Activated CD8-positive, alpha-beta memory T cell treated with anti-CD3 and anti-CD28 coated beads for 1 hour (primary cell): ENCODE measurements at places on chromosomes 13 and 19.
A peak's percentile ranks its signal among the peaks of the same experiment; 100 is the strongest.

GRCh38 chr13:111413407-111414187, 93.2 kb downstream of the TEX29 start:
- DNase-seq, result no peak

GRCh38 chr19:35955881-35956634, 19.9 kb downstream of the LRFN3 start:
- DNase-seq, result no peak

DNA sequence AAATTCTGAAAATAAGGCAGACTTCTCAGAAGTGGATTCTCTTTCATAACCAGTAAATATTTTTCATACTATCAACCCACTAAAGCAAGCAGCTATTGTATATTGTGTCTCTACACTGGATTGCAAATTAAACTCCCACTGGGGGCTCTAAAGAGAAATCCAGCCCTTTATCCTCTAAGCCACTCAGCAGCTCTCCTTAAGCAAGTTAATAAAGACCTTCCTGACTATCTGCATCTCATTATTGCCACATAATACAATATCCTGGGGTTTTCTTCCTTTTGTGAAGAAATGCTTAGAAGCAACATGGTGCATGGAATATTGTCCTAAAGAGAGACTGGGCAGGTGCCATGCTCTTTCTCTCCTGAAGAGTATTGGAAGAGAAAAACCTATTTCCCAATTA, 521.3 kb downstream of the MYO16 start:
- DNase-seq, result no peak

DNA sequence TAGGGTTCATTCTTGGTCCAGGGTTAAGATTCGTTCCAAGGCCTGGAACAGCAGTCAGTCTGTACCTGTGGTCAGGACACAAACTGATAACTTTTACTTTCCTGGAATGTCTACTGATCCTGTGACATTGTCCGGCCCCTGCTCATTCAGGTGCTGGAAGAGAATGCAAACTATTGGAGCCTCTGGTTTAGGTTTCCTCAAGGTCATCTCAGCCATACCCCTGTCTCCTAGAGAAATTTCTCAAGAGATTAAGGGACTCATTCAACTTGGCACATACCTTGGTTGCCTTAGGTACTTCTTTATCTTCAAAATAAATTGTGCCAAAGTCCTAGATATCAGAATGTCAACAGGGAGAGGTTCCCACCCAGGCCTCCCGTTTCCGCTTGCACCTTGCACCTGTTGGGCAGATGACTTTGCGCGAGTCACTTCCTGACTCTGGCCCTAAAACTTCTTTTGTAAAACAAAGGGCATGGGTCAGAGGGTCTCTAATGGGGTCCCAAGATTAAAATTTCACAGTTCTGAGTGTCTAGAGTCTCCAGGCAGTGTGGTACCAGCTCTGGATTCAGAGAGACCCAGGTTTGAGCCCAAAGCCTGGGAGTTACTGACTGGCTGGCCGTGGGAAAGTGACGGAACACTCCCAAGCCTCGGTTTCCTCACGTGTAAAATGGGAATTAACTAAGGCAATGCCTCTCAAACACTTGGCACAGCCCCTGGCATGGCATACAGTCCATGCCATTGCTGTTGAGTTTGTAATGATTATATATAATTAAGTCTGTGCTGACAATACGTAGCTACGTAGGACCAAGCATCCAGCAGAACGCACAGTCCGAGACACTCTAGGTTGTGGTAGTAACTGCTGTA, 25.8 kb upstream of the CYP2S1 start:
- no peak for DNase-seq

GRCh38 chr19:2164020-2164998, 576 bp downstream of the DOT1L start:
- no peak for DNase-seq

DNA sequence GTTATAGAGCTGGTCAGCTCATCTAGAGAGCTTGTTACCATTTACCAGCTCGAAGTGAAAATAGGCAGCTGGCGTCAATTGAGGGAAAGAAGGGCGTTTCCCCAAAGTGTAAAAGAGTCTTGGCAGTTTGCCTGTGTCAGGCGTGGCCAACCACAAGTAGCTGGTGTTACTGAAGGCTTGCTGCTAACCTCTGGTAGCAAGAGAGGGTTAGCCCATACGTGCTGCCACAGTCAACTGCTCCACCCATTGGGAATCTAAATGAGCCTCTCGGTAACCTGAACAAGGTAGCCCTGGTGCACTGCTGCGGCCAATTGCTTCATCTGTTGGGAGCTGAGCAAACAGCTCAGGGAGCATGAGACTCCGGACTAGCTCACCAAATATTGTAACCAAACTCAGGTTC, 314.9 kb upstream of the SLITRK5 start:
- no peak for DNase-seq

DNA sequence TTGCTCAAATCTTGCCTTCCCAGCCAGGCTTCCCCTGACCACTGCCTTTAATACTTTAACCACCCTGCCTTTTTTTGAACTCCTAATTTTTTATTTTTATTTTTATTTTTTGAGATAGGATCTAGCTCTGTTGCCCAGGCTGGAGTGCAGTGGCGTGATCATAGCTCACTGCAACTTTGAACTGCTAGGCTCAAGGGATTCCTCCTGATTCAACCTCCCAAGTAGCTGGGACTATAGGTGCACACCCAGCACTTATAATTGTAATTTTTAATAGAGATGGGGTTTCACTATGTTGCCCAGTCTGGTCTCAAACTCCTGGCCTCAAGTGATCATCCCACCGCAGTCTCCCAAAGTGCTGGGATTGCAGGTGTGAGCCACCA, 21.7 kb upstream of the FBXO27 start:
- DNase-seq, result no peak

DNA sequence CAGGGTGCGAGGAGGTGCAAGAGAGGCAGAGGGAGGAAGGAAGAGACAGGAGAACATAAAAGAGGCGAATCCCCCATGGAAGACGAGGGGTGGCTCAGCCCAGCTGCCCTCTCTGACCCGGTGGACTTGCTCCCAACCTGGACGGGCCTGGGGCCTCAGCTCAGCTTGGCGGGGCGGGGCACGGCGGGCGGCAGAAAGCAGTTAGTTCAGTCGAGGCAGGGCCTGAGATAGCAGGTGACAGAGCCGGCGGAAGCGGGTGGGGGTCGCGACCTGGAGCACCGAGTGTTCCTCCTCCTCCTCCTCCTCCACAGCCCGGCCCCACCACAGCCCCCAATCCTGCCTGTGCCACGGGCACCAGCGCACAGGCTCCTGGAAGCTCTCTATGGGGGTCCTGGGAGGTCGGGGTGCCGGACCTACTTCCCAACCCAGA, 7.0 kb upstream of the CACTIN start:
- DNase-seq, result no peak

DNA sequence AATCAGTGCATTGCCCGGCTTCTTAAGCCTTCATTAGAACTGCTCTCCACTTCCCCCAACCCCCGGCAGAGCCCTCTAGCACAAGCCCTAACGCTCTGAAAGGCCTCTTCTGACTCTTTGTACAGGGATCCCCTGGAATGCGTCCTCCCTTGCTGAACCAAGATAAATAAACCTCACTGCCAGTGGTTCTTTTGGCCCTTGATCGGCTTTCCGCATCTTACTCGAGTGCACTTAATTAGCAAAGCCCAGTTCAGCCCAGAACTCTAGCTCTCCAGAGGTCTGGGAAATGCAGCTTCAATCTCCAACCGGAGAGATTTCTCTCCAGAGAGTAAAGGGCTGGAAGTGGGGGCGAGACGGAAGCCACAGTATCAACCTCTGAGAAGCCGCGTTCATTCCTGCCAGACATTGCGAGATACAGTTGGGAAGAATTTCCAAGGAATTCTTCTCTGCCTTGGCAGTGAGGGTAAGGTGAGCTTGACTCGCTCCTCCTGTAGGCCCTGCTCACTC, 8.7 kb upstream of the ZNF444 start:
- DNase-seq, result no peak

- DNase-seq, result no peak
Observed at GRCh38 chr19:32166238-32166637, 179.2 kb upstream of the ZNF507 start.

GRCh38 chr13:78309497-78310180, 293.7 kb downstream of the POU4F1 start:
- no peak for DNase-seq

DNA sequence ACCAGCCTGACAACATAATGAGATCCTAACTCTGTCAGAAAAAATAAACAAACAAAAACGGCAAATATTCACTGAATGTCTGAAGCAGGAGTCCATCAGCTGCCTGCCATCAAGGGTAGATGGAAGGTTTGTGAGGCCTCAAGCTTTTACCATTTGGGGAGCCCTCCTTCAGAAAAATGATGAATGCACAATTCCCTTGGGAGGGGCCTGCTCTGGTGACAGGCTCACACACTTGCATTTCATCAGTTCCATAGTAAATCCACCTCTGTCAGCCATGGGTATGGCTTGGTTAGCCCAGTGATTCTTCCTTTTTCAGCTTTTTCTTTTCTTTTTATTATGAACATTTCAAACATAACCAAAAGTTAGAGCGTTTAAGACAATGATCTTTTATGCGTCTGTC, 26.3 kb upstream of the KATNAL1 start:
- no peak for DNase-seq

GRCh38 chr13:67554286-67554685, 324.1 kb upstream of the PCDH9 start:
- no peak for DNase-seq

- no peak for DNase-seq
Observed at GRCh38 chr19:41870401-41870873, 6.6 kb upstream of the CD79A start.

GRCh38 chr13:24097064-24097463, 63.5 kb upstream of the SPATA13 start:
- no peak for DNase-seq

DNA sequence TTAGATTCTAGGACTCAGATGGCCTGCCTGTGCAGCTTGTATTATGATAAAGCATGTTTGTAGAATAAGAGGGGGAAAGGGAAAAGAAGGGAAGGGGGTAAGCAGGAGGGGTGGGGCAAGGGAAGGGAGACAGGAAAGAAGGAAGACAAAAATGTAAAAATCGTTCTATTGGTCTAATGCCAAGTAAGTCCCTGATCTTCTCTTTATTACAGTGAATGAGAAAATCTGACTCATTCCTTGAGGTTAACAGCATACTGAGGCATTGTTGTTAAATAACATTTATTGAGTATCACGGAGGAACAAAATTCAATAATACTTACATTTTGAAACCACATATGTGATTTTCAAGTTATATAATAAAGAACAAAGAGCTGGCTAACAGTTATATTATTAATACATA, 1534.7 kb downstream of the OLFM4 start:
- no peak for DNase-seq

- DNase-seq, result no peak
Observed at GRCh38 chr19:49872245-49873128, 4.7 kb downstream of the AKT1S1 start.

- DNase-seq, result peak; percentile 94
Observed at GRCh38 chr19:49680421-49681351, 3.6 kb downstream of the PRMT1 start.

DNA sequence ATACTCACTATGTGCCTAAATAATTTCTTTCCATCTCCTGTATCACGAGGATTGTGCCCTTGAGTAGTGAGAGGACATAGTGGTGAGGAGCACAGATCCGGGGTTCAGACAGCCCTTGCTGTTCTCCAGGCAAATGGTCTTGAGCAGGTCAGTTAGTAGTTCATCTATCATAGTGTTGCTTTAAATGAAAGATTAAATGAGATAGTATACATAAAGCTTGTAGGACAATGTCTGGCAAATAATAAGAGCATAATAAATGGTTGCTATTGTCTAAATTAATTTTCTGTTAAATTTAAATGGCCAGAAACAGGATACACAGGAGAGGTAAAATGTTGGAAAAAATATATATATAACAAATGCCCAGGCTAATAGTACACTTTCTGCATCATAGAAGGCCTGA, 23.4 kb downstream of the FAM124A start:
- no peak for DNase-seq
